ENCODE measurements at places on chromosomes 2 and 18.

- no peak for DNase-seq
Observed at GRCh38 chr18:60123031-60123430, 223.2 kb downstream of the PMAIP1 start.

DNA sequence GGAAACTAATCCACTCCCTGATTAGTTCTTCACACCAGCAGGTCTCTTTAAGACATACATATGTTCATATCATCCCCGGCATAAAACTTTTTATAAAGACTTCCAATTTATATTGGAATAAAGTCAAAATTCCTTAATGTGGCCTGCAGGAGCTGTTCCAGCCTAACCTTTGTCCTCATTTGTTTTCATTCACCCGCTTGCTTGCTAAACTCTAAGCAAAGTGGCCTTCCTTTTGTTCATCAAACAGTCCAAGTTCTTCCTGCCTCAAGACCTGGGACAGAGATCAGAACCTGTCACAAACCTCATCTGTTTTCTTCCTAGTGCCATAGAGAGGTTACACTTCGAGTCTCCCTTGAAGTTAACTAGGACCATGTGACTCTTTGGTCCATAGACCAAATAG lies 339.4 kb upstream of the ID2 start:
- DNase-seq = no peak

- no peak for DNase-seq
Observed at GRCh38 chr2:98809878-98810587, 79.1 kb upstream of the MGAT4A start.

GRCh38 chr2:127082974-127083373 lies 24.0 kb downstream of the BIN1 start:
- DNase-seq = no peak

DNA sequence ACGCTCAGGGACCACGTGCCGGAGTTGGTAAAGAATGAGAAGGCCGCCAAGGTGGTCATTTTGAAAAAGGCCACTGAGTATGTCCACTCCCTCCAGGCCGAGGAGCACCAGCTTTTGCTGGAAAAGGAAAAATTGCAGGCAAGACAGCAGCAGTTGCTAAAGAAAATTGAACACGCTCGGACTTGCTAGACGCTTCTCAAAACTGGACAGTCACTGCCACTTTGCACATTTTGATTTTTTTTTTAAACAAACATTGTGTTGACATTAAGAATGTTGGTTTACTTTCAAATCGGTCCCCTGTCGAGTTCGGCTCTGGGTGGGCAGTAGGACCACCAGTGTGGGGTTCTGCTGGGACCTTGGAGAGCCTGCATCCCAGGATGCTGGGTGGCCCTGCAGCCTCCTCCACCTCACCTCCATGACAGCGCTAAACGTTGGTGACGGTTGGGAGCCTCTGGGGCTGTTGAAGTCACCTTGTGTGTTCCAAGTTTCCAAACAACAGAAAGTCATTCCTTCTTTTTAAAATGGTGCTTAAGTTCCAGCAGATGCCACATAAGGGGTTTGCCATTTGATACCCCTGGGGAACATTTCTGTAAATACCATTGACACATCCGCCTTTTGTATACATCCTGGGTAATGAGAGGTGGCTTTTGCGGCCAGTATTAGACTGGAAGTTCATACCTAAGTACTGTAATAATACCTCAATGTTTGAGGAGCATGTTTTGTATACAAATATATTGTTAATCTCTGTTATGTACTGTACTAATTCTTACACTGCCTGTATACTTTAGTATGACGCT lies 5.8 kb downstream of the MYCN start:
- DNase-seq = no peak
